ENCODE measurements at places on chromosomes 3 and 15.

DNA sequence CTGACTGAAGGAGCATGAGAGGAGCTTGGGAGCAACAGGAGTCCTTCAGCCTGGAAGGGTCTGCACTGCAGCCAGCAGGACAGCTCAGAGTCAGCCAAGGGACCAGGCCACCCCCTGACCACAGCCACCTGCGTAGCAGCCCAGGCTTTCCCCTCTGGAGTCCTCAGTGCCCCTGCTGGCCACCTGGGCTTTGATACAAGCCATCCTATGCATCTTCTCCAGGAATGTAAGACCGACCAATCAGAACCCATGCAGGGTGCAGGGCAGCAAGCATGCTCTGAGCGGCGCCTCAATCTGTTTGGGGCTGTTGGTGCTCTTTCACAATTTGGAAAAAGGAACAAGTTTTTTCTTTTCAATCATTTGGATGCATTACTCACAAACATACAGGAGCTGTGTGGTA lies 52.0 kb downstream of the DZIP1L start:
- DNase-seq, result no peak

DNA sequence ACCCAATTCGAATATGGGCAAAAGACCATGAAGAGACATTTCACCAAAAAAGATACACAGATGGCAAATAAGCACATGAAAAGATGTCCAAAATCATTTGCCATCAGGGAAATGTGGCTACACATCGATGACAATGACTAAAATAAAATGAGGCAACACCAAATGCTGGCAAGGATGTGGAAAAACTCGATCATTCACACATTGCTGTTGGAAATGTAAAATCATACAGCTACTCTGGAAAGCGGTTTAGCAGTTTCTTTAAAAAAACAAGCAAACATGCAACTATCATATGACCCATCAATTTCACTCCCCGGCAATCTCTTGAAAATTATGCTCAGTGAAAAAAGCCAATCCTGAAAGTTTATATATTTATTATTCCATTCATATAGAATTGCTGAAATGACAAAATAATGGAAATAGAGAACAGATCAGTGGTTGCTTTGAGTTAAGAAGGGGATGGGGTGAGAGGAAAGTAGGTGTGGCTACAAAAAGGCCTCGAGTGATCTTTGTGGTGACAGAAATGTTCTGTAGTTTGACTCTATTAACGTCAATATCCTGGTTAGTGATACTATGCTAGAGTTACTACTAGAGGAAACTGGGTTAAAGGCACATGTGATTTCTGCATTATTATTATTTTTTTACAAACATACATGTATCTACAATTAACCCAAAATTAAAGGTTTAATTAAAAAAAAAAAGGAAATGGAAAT lies 45.0 kb downstream of the DLG1 start:
- no peak for DNase-seq

DNA sequence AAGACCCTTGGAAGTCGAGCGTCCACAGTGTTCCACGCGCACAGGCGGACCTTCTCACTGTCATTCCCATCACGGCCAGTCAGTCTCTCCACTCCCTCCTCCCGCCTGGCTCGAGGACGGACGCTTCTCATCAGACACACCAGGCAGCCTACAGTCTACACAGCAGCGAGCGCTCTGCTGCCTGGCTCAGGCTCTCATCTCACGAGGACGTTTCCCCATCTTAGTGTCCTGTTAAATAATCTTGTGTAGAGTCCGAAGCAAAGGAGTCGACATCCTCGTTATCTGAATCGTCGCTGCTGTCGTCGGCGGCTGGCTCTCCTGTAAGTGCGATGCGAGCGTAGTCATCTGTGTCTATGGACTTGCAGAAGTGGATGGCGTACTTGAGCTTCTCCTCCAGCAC lies 12.4 kb upstream of the OCA2 start:
- DNase-seq, result no peak

GRCh38 chr15:35182841-35183479 lies 97.9 kb upstream of the NANOGP8 start:
- DNase-seq, result no peak

DNA sequence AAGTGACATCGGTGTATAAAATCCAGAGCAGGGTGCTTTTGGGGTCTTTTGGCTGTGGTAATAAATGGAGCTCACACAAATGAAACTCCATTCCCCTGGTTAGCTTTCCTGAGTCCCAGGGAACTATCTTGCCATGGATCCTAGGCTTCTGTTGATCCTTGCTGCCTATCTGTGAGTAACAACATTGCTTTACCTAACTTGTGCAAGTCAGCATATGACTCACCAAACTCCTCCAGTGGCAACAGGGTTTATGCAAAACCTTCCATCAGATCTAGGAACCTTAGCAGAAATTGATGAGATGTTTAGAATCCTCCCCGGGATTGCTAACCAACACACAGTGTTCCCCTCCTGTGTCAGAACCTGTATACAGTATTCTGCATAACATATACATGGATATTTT lies 105.4 kb downstream of the SCAPER start:
- no peak for DNase-seq

DNA sequence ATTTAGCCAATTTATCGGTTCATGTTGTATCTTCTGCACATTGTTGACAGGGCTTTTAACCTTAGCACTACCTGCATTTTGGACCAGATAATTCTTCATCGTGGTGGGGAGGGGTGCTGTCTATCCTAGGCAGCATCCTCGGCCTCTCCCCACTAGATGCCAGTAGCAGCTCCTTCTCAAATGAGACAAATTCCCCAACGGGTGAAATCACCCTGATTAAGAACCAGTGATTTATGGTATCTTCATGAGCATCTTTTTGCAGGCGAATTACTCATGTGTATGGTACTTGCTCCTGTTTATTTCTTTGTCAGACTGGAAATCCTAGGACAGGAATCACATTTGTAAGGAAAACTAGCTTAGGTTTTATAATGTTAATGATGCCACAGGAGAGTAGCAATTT lies 68.0 kb downstream of the C3orf70 start:
- DNase-seq, result no peak

- no peak for DNase-seq
Observed at GRCh38 chr3:52432691-52433141, 12.2 kb downstream of the SEMA3G start.

DNA sequence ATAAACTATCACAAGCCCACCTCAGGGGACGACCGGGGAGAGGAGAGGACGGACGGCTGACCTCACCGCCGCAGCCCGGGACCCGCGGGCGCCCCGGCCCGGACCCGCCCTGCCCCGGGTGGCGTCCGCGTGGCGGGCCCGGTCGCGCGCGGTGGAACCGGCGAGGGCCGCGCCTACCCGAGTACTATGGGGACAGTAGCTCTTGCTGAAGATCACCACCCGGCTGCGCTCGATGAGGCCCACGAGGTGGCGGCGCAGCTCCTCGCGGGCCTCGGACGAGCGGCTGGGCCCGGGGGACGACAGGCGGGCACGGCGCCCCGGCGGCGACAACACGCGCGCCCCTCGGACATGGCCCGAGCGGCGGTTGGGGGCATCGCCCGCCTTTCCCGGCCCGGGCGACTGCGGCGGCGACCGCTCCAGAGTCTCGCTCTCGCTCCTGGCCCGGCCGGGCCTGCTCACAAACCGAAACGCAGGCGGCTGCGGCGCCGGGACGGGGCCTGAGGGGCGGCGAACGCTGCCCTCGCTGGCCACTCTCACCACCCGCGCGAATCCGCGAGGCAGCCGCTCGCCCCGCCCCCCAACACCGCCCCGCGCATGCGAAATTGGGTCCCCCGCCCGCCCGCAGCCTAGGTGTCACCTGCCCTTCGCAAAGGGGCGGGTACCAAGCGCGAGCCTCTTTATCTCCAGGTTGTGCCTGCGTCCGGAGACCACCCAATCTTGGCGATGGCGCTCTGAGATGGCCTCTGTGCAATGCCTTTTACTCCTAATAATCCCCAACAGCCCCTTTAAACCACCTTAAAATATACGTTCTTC lies at the start of gene TXNRD3:
TXNRD3 (minus strand) TSS at position 554 of the 813 bp plus-strand sequence.
- no peak for DNase-seq
